ENCODE measurements at places on chromosomes 7 and 10.

GRCh38 chr7:35848725-35849124, 47.9 kb downstream of the SEPTIN7 start:
- DNase-seq: no peak

GRCh38 chr10:132381741-132382140, 15.3 kb upstream of the PWWP2B start:
- DNase-seq: no peak

DNA sequence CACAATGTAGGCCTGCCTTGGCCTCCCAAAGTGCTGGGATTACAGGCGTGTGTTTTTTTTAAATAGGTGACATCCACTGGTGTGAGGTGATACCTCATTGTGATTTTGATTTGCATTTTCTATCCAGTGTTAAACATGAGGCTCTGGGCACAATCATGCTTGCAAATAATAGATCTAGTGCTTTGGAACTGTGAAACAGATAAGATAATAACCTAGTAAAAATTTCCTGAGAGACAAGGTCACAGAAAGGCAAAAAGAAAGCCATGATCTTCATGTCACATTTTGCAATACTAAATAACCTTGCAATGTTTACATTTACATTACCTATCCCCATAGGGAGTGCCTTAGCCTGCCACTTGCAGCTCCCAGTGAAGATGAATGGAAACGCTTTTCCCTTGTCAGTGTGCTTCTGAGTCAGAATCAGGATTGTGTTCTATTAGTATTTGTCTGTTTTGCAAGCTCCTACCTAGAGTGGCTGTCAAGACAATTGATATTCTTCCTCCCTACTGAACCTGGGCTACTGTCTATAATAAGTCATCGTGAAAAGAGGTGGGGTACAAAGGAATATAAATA, 256.5 kb downstream of the PHTF2 start:
- peak; percentile 12 for DNase-seq

GRCh38 chr10:62761115-62761514, 43.4 kb upstream of the ADO start:
- DNase-seq: no peak

DNA sequence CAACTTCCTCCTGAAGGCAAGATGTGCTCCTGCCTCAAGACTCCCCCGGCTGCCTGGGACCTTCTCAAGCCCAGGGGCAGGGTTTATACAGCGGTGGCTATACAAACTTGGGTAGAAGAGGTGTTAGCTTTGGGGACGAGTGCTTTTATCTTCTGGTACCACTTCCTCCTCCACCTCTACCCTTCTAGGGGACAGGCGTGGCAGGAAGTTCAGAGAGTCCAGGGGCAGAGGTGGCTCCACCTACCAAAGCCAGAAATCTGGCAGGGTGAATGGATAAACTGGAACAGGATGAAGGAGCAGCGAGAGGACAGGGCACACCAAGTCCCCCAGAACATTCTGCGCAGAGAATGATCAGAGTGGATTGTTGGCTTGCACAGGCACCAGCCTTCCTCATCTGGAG, 24.0 kb upstream of the TM9SF3 start:
- DNase-seq: no peak

All from NCI-H524 (cell line).